ENCODE measurements at places on chromosomes 1 and 21. TPM values are rescaled to one million over a fixed set of nuclear protein-coding genes. Genes with fewer than 3 reads are reported as not detected.

- DNase-seq: no peak
Observed at GRCh38 chr1:229412056-229412455, 21.8 kb downstream of the ACTA1 start.

GRCh38 chr1:14713077-14713476 lies 114.6 kb downstream of the KAZN start:
- DNase-seq: no peak

CSMD2 gene
- not detected for total RNA-seq

SYPL2 gene
- not detected for total RNA-seq
